ENCODE measurements at places on chromosomes 5 and 9.

- DNase-seq: peak; percentile 45
Measured at GRCh38 chr9:130041648-130042405, 1.2 kb downstream of the FNBP1 start.

- DNase-seq: no peak
Measured at GRCh38 chr5:117161718-117162335, 587.2 kb upstream of the SEMA6A start.

GRCh38 chr9:14722391-14723035 is at the start of gene CER1:
TSS of gene CER1 (minus strand) at chr9:14722733. CDS start at chr9:14722672, 61 bp downstream.
- DNase-seq: no peak

DNA sequence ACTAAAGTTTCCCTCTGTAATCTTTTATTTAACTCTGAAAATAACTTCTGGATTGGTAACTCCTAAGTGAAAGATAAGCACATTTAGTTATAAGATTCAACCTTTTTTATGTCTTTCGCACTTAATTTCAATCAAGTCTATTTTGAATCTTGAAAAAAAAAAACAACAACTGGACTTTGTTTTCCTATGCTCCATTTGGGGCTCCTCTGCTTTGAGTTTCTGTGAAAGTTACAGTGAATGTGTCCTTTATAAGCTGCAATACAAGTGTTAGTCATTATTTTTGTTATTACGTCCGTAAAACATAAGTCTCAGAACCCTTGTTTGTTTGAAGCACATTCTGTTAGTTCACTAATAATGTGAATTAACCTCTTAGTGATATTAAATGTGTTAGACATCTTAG is 276.8 kb downstream of the ADAMTS6 start:
- DNase-seq: no peak

DNA sequence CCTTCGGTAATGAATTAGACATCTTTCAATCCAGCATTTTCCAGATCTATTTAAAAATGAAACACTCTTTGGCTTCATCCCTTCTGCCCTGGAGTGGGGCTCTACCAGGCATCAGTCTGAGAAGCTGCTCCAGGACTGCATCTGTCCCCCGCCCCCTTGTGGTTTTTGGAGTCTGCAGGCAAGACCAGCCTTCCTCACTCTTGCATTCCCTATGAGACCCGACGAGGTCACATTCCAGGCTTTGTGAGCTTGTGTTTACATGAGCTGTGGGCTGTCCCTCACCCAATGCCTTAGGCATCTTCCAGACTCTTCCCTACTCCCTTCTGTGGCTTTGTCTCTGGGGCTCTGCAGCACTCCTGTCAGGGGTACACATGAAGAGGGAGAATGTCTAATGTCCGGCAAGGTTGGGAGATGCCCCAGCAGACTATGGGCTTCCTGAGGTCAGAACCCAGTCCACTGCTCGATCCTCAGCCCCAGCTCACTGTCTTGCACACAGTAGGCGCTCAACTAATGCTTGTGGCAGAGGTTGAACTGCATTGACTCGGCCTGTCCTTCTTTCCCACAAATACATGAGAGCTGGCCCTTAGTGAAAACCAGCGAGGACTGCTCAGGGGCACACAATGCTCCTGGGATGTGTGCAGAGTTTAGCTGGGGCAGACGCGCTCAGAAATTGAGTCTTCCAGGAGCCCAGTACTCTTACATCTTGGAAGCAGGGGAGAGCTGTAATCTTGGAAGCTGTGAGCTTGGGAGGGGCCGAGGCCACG is 11.7 kb upstream of the GADD45G start:
- no peak for DNase-seq

DNA sequence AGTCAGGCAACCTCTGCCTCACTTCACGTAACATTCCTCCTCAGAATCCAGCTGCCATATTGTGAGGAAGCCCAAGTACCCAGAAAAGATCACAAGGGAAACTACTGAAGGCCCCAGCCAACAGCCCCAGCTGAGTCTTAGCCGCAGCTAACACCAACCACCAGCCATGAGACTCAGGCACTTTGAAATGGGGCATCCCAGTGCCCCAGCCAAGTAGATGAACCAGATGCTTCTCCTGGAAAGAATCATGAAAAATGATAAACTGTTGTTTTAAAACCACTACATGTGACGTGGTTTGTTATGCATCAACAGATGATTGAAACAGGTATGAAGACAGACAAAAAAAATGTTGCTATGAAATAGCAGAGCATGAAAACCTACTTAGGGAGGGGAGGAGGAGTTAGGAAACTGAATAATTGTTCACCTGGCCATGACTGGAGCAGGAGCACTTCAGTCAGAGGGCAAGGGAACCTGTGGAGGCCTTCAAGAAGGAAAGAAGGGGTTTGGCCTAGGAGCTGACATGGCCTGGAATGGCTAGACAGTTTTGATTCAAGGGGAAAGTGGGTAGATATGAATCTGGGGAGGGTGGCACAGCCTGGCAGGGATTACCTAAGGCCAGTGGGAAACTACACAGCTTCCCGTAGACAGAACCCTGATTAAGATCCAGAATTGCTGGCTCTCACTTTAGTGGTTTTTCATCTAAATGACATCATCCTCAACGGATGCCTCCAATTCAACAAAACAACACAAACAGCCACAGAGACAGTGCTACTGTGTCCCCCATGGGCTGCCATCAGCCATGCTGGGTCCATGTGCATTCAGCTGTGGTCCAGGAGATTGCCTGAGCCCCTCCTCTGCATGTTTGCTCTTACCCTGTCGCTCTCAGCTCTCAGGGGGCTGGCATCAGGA is 211.6 kb downstream of the SYK start:
- no peak for DNase-seq

DNA sequence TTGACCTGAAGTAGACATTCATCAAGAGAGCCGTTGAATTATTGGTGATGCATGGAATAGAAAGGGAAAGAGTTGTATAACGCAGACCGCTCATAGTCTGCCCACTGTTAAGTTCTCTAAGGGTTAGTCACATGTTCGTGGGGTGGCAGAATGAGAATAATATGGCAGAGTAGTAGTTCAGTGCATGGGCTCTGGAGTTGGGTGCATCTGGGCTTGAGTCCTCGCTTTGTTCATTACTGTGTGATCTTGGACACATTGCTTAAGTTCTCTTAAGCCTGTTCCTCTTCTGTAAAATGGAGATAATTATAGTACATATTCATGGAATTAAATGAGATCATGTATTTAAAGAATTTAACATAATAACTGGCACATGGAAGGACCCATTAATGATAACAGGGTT is 23.6 kb downstream of the TNPO1 start:
- DNase-seq: no peak

DNA sequence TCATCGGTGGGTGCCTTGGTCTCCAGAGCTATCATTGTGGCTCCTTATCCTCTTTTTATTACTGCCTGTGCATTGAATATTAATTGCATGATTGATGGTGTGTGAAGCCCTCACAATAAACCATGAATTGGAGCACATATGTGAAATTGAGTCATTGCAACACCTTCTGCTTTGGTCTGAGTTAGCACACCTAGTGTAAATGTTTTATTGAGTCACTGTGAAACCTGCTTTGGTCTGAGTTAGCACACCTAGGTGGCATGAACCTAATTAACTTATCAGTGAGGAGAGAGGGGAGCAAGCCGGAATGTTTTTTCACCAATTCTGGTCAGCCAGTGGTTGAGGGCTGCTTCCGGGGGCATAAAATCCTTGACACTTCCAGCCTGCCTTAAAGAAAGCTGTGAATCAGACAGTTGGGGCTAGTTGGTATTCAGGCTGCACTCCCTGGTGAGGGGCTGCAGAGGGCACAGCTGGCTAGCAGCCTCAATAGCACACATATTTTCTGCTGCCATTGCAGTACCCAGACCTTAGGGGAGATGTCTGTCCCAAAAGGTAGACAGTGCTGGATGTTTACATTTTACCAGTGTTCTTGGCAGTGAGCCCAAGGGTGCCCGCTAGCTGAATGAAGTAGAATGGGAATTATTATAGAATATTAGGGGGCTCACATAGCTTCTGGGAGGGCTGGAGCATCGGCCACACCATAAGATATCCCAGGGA is 76.5 kb upstream of the GOLM1 start:
- no peak for DNase-seq

DNA sequence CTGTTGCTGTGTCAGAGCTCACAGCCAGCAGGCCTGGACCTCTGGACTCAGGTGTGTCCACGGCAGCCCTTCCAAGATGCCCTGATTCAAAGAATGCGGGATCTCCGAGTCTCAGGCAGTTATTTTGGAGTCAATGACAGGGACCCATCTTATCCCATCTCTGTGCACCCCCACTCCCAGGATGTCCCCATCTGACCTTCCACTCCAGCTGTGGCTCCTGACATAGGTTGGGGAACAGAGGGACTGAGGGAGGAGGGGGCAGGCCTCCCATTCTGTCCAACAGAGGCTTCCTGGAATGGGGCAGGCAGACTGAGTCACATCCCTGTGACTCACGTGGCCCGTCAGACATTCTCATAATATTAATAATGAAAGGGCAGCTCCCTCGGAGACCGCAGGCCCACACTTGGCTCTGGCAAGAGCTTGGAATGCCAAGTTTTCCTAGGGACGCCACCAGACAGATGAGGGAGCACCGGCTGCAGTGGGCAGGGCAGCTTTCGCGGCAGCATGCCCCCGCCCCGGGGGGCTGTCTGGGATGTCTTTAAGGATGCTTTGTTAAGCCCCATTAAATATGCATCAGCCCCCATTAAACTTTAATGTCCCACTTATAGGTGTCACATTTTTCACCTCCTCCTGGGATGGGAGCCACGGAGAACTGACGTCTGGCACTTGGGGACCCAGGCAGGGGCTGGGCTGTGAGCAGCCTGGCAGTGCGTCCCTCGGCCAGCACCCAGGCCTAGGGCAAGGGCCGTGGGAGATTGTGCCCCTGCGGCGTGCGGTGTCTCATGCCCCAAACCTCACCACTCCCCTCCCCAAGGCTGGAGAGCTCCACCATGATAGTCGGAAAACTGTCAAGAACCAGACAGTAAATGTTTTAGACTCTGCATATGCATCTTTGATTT is 23.6 kb upstream of the FIBCD1 start:
- DNase-seq: no peak

- peak; percentile 23 for DNase-seq
Measured at GRCh38 chr9:120876842-120877240, at the start of gene PHF19. TSS of gene PHF19 (minus strand) at chr9:120877188. CDS start at chr9:120874741, 2,447 bp downstream.

GRCh38 chr5:14415698-14416074 is 165.9 kb upstream of the OTULINL start:
- no peak for DNase-seq

DNA sequence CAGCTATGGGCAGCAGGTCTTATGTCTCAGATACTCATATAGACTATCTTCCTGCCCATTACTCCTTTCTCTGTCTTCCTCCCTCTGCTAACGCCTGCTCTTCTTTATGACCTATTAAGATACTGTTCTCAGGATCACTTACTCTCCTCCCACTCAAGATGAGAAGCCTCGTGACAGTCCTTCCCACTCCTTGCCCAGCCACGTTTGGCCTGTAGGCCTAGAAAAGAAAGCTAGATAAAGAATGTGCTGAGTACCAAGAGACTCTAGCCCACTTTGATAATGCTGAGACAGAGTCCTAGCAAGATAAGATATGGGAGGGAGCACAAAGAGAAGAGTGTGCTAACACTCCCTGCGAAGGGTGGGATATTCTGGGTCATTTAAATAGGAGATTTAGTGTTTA is 6.8 kb upstream of the DENND4C start:
- no peak for DNase-seq

GRCh38 chr5:123367739-123368138 is 55.5 kb downstream of the CEP120 start:
- no peak for DNase-seq

- DNase-seq: no peak
Measured at GRCh38 chr5:89604342-89604741, 721.4 kb upstream of the MEF2C start.

GRCh38 chr9:71858812-71859211 is 52.2 kb downstream of the ABHD17B start:
- no peak for DNase-seq

- DNase-seq: peak; percentile 84
Measured at GRCh38 chr9:98087420-98088354, 31.2 kb downstream of the NANS start.

GRCh38 chr9:131629226-131629500 is 83.8 kb downstream of the PRRT1B start:
- no peak for DNase-seq

- DNase-seq: no peak
Measured at GRCh38 chr5:172920447-172920849, 38.8 kb upstream of the RPL26L1 start.

- no peak for DNase-seq
Measured at GRCh38 chr5:163532171-163533084, 27.0 kb downstream of the MAT2B start.

DNA sequence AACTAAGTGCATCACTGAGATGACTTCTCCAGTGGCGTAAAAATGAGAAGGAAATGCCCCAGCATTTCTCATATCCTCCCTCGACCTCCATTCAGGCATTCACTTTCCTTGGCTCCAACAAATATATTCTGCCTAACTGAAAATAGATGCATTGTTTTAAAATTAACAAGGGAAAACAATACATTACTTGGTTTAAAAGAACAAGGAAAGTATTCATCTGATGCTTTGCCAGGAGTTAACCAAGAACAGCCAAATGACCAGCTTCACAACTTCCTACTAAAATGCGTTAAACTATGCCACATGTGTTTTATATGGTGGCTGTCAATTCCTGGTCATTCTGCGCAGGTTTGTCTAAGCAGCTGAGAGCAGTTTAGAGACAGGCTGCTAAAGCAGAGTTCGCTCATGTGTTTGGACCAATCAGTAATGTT is 121.4 kb downstream of the GNAQ start:
- no peak for DNase-seq

- DNase-seq: no peak
Measured at GRCh38 chr5:74166064-74166463, 474.5 kb downstream of the ENC1 start.

- DNase-seq: no peak
Measured at GRCh38 chr5:149922950-149923349, 21.6 kb downstream of the PDE6A start.

DNA sequence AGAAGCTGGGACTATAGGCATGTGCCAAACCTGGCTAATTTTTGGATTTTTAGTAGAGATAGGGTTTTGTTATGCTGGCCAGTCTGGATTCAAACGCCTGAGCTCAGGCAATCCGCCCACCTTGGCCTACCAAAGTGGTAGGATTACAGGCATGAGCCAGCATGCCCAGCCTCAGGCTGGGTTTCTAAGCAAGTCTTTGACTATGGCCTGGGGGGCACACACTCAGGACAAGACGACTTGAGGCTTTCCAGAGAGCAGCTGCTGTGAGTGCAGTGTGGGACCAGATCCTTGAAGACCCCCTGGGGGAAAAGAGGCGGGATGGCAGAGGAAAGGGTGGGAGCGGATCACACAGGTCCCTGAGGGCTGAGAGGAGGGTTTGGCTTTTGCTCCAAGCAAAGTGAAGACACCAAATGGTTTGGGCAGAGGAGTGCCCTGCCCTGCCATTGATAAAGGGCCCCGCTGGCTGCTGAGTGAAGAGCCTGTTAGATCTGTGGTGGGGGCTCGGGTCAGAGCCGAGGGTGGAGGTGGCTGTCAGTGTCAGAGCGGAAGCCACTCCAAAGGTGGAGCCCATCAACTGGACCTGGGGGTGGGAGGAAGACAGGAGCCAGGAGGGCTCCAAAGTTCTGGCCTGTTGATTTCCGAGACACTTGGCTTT is 46.8 kb upstream of the FUBP3 start:
- DNase-seq: no peak

DNA sequence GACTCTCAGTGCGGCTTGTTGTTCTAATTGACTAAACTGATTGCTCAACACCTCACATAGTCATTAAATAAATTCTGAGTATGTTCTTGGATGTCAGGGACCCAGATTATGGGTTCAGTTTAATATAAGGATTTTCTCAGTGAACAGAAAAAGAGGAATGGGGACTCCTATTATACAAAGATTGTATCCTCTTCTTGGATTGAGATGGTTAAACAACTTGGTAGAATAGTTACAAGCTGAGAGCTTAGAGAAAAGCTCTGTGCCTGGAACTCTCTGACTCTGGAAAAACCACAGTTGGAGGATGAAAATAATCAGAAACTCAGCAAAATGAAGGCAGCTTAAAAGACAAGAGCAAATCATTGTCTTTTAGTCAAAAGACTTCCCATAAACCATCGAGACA is 30.5 kb downstream of the ANKRA2 start:
- DNase-seq: no peak
